ENCODE measurements at places on chromosomes 7 and 10.

GRCh38 chr10:87829986-87830729, 12.1 kb upstream of the ATAD1 start:
- DNase-seq: no peak

DNA sequence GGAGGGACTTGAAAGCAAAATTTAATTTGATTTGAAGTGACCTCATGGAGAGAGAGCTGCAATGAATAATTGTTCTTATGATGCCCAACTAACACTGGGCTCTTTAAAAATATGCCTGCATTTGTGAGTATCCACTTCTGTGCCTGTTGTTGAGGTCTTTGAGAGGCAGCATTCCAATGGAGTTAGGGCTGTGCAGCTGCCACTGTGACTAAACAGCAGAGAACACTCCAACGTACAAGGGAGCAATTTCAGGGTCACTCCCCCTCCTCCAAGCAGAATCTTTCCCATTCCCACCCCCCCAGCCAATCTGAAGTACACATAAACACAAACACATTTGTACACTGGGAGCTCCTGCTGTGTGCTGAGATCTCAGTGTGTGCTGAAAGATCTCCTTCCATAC, 28.0 kb upstream of the GSAP start:
- peak; percentile 37 for DNase-seq

GRCh38 chr7:22393913-22394729, 37.2 kb upstream of the RAPGEF5 start:
- peak; percentile 33 for DNase-seq

DNA sequence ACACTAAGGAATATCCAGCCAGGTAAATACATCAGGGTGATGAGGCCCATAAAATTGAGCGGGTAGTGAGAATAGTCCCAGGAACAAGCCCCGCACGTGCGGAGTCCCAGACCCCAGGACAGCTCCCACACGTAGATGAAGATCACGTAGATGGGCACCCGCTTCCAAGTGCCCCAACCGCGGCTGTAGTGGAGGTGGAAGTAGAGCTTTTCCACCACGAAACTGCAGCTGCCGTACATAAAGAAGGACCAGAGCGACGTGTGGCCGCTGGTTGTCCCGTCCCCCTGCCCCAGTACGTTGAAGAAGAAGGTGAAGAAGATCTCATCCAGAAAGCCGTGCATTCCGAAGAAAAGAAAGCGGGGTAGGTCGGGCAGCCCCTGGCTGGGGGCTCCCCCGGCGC, 948 bp downstream of the TMEM229A start:
- DNase-seq: peak; percentile 38

DNA sequence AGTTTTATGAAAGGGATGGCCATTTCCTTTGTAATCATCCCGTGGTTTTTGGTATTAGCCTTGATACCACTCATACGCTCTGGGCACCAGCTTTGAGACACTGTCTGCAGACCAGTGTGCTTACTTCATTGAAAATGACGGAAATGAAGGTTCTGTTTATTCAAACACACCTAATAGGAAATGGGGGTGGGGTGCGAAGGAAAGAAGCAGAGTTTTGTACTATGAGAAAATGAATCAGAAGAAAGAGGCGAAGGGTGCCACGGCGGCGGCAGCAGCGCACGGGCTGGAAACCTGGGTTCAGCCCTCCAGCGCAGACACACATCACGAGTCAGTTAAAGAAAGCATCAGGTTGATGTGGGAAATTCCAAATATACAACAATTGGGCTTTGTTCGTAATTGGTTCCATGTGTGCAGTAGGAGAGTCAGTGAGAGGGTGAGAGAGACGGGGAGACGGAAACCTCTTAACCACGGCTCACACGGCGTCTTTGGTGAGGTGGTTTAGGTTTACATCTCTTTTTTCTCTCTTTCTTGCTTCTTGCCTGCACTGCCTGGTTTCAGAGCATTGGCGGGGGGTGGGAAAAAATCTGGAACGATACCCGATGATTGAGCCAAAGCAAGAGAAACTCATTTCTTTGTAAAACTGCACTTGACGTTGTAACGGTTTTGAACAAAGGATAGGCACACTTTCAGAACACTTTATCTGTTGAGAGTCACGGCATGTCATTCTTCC, 321.2 kb downstream of the FRMD4A start:
- DNase-seq: peak; percentile 67

- no peak for DNase-seq
Observed at GRCh38 chr10:29858702-29859267, 200.6 kb downstream of the JCAD start.

- no peak for DNase-seq
Observed at GRCh38 chr10:116270771-116271592, 2.0 kb downstream of the GFRA1 start.

GRCh38 chr10:34228066-34228465, 587.0 kb downstream of the PARD3 start:
- no peak for DNase-seq

GRCh38 chr10:8072211-8072610, 17.7 kb downstream of the GATA3 start:
- no peak for DNase-seq

GRCh38 chr10:87603196-87603595, 56.5 kb upstream of the PAPSS2 start:
- no peak for DNase-seq

- no peak for DNase-seq
Observed at GRCh38 chr7:106571563-106571962, 89.4 kb downstream of the CCDC71L start.

DNA sequence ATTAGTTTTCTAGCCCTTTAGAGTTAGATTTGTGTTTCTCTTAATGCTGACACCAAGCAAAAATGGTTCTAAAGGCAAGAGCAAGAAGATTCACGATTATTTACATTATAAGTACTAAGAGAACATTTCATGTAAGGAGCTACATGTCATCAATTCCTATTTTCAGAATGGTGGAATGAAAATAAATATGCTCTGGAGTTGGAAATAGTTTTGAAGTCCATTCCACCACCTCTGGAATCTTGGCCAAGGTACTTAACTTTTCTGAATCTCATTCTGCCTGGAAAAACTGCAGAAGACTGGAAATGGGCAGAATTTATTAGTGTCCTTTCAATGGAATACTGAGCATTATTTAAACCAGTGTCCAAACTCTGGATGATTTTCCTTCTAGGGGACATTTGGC, 125.1 kb upstream of the RAB11FIP2 start:
- DNase-seq: no peak

GRCh38 chr7:14902589-14903067, at the start of gene DGKB:
DGKB (minus strand) TSS chr7:14902751.
- DNase-seq: no peak

GRCh38 chr10:47094636-47095035, 183.4 kb downstream of the PTPN20 start:
- no peak for DNase-seq

- DNase-seq: no peak
Observed at GRCh38 chr7:22819476-22819875, 3.2 kb downstream of the TOMM7 start.

DNA sequence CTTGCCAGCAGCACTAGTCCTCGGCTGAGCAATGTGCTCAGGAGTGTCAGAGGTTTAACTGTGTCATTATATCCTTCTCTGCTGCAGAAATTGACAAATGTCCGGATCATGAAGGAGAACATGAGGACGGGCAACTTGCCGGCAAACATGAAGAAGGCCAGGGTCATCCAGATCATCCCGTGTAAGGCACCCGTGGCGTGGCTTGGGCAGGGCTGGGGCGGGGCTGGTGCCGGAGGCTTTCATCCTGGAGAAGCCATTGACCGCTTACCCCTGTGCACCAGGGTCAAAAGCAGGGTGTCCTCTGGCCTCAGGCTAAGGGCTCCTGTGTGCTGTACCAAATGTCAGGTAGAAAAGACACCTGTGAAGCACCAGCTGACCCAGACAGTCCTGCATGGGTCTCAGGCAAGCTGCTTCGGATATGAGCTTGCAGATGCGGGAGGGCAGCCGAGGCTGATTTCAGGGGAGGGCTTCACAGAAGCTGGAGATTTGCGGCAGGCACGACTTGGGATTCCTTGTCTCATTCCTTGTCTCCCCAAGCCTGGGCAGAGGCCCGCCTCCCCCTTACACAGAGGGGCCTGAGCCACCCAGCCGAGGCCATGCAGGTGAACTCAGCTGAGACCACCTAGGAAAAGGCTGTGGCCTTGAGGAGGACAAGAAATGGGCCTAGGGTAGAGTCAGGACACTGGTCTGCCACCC, 55.4 kb downstream of the MKI67 start:
- no peak for DNase-seq

GRCh38 chr7:147765301-147765700, 825.3 kb upstream of the C7orf33 start:
- no peak for DNase-seq

DNA sequence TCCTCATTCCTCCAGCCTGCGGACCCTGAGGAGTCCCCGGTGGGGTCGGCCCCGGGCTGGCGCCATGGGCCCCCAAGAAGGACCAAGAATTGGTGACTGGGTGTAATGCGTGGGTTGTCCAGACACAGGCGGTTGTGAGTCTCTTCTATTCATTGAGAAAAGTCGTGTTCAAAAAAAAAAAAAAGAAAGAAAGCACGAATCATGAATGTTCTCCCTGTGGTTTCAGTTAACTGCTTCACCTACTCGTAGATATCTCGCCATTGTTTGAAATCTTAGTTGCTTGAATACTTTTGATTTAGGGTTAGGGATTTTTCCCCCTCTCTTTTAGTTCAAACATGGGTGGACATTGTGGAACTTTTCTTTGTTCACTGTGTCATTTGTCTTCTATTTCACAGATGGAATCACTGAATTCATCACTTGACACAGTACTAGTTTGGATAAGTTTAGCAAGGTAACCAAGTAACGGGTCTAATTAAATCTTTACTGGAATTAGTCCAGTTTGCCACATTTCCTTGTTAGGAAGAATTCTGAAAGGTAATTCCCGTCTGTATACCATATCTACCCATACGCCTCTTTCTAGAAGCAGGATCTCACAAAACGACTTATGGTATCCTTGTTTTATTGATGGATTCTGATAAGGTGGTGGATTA, 775 bp downstream of the STARD3NL start:
- DNase-seq: no peak

- no peak for DNase-seq
Observed at GRCh38 chr10:72487116-72487515, 132.4 kb upstream of the DNAJB12 start.

DNA sequence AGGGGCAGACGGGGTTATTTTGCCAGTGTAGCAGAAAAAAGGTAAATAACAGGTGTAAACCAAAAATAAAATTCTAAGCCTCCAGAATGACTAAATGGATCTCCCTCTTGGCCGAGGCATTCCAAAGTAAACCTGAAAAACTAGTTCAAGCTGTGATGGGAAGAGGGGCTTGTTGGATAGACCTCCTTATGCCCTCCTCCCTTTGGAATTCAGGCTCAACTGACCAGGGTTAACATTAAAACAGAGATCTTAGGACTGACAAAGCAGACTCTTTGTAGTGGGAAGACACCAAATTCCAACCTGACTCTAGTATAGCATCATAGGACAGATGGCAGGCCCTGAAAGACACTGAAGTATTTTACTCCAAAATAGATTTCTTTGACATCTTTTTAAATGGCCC, 113.8 kb upstream of the ITGB1 start:
- DNase-seq: no peak

GRCh38 chr7:159015454-159016410, 128.9 kb downstream of the VIPR2 start:
- peak; percentile 55 for DNase-seq

GRCh38 chr10:17428351-17429097, 25.9 kb downstream of the ST8SIA6 start:
- no peak for DNase-seq

DNA sequence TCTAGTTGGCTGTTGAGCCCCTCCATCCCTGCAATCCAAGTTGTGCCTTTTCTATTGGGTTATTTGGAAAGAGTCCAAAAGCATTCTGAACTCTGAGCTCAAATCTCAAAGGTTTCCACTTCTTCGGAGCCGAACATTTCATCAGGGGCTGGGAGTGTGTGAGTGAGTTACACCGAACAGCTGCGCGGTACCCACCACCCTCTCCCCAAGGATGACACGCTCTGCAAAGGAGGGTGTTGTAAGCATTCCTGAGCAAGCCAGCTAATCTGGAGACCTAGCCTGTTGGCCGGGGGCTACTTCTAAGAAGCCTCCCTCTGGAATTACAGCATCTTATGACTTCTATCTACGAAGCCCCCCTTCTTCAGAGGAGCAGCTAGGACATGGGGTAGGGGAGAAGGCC, 270.5 kb downstream of the CREB5 start:
- no peak for DNase-seq

DNA sequence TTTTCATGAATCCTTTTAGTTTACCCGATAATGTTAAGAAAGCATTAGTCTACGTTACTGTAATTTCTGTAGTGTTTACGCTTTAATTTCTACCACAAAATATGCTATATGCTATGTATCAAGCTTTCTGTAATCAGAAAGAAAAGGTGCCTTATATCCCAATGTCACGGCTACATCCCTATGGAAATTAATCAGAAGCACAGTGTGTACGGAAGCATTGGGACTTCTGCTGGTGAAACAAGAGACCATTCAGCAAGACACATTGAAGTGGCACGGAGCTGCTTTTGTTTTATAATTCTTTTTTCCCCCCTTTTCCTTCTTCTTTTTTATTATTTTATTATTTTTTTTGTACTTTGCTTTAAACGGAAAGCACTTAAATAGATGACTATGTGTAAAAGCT, 31.2 kb upstream of the SH2B2 start:
- DNase-seq: no peak

DNA sequence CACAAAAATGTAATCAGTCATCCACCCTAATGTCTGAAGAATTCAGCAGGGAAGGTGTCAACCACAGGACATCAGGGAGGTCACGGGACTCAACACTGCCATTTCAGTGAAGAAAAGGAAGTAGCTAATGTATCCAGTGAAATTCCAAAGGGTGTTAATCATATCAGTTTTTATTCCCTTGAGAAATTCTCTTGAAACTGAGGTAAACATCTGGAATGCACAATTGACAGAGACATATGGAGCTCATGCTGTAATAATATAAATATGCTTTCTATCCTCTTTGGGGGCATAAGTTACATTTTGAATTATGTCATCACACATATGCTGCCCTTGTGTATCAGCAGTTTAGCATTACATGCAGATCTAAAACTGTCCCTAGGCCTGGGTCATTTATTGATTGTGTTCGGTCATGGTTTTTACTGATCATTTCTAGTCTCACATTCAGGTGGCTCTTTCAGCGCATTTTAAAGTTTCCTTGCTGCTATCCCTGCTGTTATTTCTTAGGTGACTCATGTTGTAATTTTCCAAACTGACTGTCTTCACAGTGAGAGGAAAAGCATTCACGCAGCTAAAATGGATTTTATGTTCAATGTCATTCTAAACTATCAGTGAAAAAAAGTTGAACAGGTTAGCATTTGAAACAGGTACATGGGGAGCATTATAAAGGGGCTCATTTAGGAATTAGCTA, 273.9 kb downstream of the TSPAN12 start:
- no peak for DNase-seq

DNA sequence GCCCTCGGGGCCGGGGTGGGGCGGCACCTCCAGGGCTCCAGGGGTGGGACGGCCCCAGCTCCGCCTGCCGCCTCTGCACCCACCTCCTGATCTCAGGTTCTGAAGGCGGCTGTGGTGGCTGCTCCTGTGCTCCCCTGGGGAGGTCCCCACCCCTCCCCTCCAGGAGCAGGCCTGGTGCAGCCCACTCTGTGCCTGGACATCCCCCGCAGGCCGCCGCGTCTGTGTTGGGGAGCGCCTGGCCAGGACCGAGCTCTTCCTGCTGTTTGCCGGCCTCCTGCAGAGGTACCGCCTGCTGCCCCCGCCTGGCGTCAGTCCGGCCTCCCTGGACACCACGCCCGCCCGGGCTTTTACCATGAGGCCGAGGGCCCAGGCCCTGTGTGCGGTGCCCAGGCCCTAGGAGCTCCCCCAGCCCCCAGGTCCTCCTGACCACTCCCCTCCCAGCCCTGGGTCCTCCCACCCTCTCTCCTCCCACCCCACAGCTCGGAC, 5.5 kb downstream of the CYP2W1 start:
- peak; percentile 50 for DNase-seq

- no peak for DNase-seq
Observed at GRCh38 chr7:95577137-95577536, 19.2 kb downstream of the PDK4 start.

- DNase-seq: no peak
Observed at GRCh38 chr7:34750636-34751035, 92.6 kb downstream of the NPSR1 start.

Data from stomach (tissue), 19 donors.